Activated naive CD4-positive, alpha-beta T cell treated with anti-CD3 and anti-CD28 coated beads, Interleukin-2, amount 50 U/mL, for 72 hours (primary cell): ENCODE measurements at places on chromosomes 4 and X. TPM values are rescaled to one million over a fixed set of nuclear protein-coding genes. Genes with fewer than 3 reads are reported as not detected.
A peak's percentile ranks its signal among the peaks of the same experiment; 100 is the strongest.

- DNase-seq = no peak
These were observed 502.8 kb downstream of the DMD start for GRCh38 chrX:32708542-32708941.

- DNase-seq = no peak
These were observed 219.1 kb downstream of the THOC2 start for GRCh38 chrX:123513585-123514278.

GRCh38 chr4:14566518-14566917 is 435.8 kb upstream of the CPEB2 start:
- no peak for DNase-seq

The HDX gene
- 3.3 TPM for total RNA-seq

- no peak for DNase-seq
These were observed 1236.5 kb upstream of the TENM3 start for GRCh38 chr4:181006499-181007260.

DNA sequence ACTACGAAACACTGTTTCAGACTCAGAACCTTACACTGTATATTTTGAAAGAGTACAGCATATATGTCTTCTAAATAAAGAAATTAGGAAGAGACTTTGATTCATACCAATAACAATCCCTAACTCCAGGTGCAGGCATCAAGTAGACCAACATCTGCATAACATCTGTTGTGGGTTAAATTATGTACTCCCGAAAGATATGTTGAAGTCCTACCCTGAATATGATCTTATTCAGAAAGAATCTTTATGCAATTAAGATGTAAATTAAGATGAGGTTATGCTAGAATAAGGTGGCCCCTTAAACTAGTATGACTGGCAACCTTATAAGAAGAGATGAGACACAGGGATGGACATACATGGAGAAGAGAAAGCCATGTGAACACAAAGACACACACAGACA is 117.9 kb downstream of the INPP4B start:
- no peak for DNase-seq

GRCh38 chr4:151540728-151541388 is 131.9 kb downstream of the FHIP1A start:
- no peak for DNase-seq

DNA sequence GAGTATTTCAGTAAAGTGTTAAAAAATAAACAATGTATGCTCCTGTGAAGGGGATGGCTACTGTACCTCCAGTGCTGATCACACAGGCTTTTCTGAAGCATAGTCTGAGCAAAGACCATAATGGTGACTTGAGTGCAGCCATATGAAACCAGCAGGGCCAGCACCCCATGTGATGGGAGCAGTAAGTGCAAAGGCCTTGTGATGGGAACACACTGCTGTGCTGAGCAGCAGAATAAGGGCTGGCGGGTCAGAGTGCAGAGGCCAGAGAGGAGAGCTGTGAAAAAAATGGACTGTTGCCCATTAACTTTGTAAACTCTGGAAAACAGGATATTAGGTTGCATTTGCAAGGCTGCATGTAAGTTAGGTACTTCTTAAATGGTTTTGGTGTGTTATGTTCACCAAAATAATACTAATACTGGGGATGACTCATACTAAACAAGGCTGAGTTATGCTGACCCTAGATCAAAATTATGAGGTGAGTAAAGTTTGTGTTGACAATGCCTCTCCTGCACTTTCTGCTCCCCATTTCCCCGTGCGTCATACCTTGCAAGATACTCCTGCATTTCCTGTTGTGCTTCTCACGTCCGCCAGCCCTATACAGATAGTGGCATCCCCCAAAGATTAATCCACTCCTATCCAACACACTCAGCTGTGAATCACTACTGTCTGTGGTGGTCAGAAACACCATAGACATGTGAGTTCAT is 67.0 kb upstream of the FAM9A start:
- DNase-seq = no peak

DNA sequence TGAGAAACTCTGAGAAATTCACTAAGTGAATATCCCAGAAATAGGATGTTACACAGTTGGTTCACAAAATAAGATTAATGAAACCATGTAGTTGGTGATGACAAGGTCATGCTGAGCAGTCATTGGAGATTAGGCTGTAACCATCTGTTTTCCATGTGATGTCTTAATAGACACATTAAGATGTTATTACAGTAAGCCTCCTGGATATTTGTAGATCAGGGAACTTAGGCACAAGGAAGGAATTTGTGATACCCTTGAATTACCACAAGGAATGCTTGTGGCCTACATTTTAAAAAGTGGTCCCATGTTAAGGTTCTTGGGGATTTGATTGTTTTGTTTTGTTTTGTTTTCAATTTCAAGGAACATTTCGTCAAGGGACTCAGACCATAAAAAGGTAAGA is 185.6 kb upstream of the BANK1 start:
- no peak for DNase-seq

The ITGB1BP2 gene
- total RNA-seq = 7.8 TPM

DNA sequence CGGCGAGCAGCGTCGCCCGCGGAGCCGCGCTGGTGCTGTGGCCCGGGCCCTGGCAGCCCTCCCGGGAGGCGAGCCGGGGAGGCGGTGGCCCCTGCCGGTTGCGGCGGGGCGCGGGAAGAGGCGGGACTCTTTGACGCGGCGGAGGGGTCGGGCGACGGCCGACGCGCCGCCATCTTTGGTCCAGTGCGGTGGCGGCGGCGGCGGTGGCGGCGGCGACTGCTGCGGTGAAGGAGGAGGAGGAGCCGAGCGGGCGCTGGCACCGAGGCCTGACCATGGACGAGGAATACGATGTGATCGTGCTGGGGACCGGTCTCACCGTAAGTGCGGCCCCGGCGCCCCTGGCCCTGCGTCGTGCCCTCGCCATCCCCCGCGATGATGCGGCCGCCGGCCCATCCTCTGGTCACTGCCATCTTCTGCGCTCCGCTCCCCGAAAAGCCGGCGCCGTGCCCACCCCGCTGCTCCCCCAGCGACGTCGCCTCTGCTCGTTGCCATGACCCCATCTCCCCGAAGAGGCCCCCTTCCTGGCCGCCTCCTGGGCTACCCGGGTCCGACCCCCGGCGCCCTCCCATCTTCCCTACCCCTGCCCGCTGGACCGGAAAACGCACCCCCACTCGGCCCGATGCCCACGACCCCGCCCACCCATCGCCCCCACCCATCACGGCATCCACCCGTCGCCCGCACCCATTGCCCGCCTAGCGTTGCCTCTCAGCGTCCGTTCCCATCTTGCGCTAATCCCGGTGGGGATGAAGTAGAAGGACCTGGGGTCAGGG is at the start of gene GDI1:
Gene GDI1 (plus strand): TSS at position 172 of the 770 bp plus-strand sequence. CDS start 101 bp downstream, at position 273.
- DNase-seq = peak; percentile 49

The TMPRSS11B gene
- not detected for total RNA-seq

The TBC1D8B gene
- total RNA-seq = 2.3 TPM

DNA sequence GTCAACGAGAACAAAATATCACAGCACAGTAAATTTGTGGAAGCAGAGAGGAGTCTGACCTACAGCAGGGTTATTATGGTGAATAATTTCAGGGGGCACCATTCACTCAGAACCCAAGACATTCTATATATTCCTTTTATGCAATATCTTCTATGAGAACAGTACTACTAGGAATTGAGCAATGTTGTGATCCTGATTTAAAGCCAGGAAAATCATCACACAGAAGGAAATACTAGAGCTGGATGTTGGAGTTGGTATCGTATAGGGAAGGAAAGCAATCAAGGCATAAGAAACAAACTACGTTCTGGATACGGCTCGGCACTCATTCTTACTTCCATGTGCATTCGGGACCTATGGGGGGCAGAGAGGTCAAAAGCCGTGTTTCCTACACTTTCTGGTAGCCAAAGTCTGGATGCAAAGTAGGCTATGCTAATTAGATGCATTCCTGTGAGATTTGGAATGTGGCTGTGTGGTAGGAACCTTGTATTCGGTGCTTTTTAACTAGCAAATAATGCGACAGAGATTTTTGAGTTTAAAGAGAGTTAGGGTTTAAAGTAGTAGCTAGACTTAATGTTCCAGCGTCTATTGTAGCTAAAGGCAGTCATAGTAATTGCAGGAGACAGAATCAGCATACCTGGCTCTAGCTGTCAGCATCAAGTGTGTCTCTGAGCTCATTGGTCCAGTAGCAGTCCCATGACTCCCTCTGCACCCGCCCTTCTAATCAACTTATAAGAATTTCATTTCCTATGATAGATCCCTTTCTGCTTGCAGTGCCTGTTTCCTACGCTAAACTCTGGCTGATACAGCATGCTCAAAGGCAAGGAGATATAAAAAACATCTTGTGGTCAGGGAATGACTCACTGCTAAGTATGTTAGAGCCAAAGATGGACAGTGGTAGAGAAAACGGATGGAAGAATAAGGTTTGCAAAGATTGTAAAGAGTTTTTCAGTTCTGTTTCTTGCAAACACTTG is 43.3 kb upstream of the PDGFC start:
- no peak for DNase-seq

DNA sequence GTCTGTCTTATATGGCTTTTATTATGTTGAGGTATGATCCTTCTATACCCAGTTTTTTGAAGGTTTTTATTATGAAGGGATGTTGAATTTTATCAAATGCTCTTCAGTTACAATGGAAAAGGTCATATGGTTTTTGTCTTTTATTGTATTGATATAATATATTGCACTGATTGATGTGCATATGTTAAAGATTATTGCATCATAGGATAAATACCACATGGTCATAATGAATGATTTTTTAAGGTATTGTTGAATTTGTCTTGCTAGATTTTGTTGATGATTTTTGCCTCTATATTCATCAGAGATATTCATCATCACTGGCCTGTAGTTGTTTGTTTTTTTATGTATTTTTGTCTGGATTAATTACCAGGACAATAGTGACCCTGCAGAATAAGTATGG is 339.2 kb upstream of the CT83 start:
- no peak for DNase-seq

The SGMS2 gene
- 0.16 TPM for total RNA-seq

The ARSJ gene
- total RNA-seq = not detected

- peak; percentile 70 for DNase-seq
These were observed 1.1 kb downstream of the CTBP1 start for GRCh38 chr4:1247864-1248244.

The SLC9B1 gene
- 1.8 TPM for total RNA-seq

DNA sequence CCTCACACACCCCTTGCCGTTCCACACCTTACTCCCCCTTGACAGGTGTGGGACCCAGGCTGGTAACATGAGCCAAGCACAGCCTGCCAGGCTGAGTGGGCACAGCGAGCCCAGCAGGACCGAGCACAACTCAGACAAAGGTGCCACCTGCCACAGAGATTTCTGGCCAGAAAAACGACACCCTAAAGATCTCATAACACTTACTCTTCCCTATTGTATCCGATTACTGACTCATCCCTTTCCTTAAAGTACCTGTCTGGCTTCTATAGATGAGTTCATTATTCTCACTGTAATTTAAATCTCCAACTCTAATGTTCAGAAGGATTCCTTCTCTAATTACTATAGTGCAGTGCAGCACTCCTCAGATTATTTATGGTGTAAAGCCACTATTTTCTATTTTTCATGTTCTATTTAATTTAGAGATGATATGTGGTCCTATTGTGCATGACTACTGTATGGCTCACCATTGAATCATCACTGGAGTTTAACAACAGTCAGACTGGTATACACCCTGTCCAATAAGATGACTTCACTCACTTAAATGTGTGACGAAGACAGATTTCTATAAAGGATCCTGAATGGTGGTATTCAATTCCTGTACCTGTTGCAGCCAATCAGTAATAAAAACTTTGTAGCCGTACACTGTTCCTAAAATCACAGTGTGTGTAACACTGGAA is 7.6 kb upstream of the SYTL5 start:
- DNase-seq = no peak

- DNase-seq = no peak
These were observed 23.7 kb upstream of the TENM3 start for GRCh38 chr4:182219411-182220056.

The RASGEF1B gene
- total RNA-seq = 10.8 TPM

The PTTG2 gene
- 0.59 TPM for total RNA-seq

GRCh38 chrX:72123471-72124185 is 8.1 kb downstream of the RTL5 start:
- DNase-seq = no peak

The TLR3 gene
- total RNA-seq = 0.10 TPM

GRCh38 chr4:45518832-45519231 is 605.0 kb downstream of the GABRG1 start:
- DNase-seq = no peak

- no peak for DNase-seq
These were observed 12.7 kb downstream of the GAB3 start for GRCh38 chrX:154738011-154738738.

DNA sequence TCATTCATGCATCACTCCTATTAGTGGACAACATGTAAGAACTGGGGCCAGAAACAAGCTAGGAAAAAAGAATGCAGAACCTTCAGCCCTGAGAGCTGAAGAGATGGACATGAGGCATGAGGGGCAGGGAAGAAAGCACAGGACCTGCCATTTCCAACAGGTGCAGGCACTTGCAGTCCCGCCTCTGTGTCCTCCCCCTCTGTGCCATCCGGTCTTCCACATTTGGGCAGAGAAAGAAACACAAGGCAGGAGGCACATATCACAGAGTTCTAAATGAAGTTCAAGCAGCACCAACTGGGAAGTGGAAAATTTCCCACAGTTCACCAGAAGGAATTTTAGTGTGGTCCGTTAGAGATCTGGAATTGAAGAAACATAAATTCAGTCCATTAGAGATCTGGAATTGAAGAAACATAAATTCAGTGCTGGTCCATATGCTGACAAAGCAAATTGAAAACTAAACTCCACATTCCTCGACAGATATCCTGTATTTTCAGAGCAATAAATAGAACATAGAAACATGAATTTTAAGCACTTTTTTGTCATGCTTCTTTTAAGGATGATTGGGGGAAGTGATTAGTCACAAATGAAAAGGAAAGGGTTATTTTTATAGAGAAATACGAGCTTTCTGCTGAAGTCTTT is 57.2 kb upstream of the DAPP1 start:
- DNase-seq = no peak

DNA sequence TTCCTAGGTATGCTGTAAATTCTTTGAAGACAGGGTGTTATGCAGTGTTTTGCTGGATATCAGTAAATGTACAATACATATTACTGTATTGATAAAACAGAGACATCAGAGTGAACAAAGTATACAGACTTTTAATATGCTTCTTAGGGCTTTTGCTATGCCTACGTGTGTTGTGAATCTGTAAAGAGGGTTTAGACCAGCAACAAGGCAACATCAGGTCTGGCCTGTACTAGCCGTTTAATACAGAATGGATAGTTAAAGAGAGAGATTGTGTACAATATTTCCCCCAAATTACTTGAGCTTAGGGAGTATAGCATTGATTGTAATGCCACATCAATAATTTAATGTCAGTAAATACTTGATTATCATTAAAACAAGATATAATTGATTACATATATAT is 75.2 kb downstream of the PAQR3 start:
- no peak for DNase-seq

DNA sequence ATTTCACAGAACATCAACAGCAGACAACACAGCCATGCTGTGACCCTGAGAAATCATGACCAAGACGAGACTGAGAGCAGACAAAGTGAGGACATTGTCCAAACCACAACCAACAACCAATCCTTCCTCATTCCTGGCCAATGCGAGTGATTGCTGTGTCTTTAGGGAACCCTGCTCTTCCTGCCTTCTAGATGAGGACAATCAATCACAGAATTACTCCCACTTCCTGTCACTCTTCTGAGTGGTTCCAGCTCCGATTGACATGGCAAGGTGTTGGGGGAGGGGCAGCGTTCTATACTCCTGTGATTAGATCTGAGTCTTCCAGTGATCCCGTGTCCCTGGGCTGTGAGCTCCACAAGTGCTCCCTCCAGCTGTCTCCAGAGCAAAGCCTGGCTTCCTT is 227.8 kb downstream of the STIM2 start:
- no peak for DNase-seq

The FOXR2 gene
- total RNA-seq = not detected

GRCh38 chr4:81065446-81065845 is 34.9 kb downstream of the BMP3 start:
- no peak for DNase-seq
